ENCODE measurements at places on chromosomes 6 and 20.
A peak's percentile ranks its signal among the peaks of the same experiment; 100 is the strongest.

- DNase-seq = no peak
These were observed 18.8 kb downstream of the MAFB start for GRCh38 chr20:40670253-40670652.

DNA sequence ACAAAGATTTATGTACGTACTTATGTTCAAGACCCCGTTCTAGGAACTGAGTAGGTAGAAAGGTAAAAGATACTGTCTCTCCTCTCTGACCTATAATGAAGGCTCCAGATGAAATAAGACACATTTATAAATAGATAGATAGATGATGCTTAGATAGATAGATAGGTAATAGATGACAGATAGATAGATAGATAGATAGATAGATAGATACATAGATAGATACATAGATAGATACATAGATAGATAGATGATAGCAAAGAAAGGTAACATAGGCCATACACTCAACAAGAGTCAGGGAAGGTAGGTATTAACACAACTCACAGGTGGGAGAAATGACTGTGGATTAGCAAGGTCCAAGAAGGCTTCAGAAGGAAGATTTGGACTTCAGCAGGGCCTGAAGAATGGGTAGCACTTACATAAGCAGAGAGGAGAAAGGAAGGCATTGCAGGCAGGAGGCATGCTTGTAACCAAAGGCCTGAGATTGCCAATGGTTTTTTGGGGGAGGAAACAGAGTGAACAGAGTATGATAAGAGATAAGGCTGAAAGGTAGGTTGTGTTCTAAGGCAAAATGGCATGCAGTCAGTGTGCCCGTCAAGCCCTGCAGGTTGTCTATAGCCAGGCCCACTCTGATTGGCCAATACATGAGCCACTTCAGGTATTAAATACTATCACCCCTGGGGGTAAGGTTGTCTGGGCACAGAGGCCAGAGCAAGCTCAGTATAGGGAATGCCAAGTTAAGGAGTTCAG is 7.7 kb upstream of the MYB start:
- no peak for DNase-seq

GRCh38 chr20:33475381-33476152 is 14.3 kb upstream of the CBFA2T2 start:
- DNase-seq = no peak

- no peak for DNase-seq
These were observed 41.5 kb downstream of the MYB start for GRCh38 chr6:135222623-135223022.

GRCh38 chr6:28167926-28168325 is 26.2 kb downstream of the ZKSCAN8 start:
- no peak for DNase-seq

GRCh38 chr20:36319356-36320260 is 13.5 kb downstream of the DLGAP4 start:
- DNase-seq = no peak

DNA sequence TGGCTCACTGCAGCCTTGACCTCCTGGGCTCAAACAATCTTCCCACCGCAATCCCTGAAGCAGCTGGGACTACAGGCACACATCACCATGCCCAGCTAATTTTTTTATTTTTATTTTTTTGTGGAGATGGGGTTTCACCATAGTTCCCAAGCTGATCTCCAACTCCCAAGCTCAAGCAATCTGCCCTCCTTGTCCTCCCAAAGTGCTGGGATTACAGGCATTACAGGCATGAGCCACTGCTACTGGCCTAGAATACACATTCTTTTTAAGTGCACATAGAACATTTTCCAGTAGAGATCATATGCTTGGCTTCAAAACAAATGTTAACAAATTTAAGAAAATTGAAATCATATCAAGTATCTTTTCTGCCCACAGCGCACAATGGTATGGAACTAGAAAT is 176.8 kb upstream of the MARCKS start:
- DNase-seq = no peak

- peak; percentile 65 for DNase-seq
These were observed 34.5 kb downstream of the HLA-A start for GRCh38 chr6:29976588-29977424.

DNA sequence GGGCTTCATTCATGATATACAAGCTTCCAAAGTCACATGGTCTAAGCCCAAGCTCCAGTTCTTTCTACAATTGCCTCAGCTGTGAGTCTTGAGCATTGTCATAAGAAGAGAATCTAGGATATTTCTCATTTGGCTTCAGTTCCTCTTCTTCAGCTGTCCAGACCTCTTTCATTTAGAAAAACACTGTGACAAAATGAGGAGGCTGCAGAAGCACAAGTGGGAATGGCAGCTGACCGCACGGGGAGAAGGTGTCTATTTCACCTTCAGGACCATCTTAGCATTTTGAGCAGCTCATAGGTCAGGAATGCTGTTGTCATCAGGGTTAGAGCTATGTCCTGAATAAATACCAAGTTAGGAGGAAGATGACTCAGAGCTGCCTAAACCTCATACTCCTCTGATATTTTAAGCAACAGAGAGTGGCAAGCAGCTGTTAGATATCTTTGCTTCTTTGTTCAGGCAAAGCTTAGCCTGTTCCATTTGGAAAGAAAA is 390.1 kb upstream of the CITED2 start:
- DNase-seq = no peak

DNA sequence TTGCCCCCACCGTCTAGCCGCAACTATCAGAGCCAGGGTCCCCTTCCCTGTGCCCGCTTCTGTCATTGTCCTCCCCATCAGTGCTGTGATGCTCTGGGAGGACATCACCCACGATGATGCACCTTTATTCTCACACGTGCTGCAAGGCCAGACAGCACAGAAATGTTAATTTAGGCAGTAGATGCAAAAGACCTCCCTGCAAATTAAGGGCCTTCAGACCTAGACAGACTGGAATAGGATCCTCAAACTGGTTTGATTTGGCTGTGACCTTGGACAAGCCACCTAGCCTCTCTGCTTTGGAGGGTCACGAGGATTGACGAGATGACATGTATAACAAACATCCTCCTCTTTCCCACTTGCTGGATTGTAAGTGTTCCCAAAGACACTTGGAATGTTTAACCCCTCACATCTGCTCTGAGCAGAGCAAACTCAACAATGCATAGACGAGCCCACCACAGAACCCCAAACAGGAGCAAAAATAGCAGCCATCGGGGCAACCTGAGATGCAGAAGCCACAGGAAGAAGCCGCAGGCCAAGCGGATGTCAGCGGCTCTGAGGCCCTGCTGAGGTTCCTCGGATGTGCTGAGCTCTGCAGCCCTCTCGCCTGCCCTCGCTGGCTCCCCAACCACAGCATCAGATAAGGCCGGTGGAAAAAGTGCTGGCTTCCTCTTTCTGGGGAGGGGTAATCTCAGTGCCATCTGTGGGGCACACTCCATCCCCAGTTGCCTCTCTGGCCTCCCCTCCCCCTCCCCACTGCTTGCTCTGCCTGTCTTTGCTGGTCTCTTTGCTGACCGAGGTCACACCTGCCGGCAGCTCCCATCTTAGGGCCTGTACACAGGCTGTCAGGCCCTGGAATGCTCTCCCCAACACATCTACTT is 35.3 kb downstream of the TOX2 start:
- DNase-seq = peak; percentile 73

DNA sequence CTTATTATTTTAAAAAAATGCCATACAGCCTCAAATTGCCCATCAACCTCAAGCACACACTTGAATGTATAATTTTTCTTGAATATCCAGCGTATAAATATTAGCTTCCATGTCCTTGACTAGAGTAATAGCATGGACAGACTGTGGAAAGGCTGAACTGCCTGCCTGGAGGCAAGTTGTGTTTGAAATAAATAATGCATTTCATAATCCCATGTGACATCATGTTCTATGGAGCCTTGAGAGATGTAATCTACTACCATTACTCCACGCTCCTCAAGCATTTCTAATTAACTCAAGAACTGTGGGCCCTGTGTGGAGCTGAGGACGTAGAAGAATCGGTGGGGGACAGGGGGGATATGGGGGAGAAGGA is 94.2 kb downstream of the CDS2 start:
- no peak for DNase-seq

DNA sequence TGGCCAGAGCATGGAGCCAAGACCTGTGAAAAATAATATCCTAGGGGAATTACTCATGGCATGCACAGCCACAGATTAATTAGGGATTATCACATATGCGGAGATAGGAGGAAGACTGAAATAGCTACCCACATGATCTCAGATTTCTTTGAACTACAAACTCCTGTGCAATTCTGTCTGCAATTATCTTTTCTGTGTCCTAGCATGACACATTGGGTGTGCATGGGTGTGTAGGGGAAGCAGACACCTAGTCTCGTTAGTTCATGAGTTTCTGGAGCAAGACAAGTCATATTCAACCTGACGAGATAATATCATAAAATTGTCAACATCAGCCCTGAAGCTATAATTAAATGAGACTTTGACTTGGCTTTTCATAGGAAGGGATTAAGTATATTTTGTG is 3.6 kb upstream of the SLC17A4 start:
- DNase-seq = no peak

DNA sequence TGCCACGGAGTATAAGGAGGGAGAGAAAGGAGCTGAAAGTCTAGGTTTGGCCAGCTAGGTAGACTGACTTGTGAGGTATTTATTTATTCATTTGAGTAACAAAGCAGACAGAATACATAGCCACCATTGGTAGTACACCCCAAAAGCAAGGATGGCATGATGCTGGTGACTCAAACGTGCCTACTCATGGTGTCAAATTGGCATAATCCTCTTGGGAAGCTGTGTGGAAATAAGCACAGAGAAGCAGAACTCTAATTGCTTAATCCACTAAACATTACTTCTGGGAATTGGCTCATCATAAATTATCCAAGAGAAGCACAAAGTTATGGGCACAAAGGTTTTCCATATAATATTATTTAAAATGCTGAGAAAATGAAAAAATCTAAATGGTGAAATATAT is 2.5 kb downstream of the DEFB132 start:
- no peak for DNase-seq

GRCh38 chr6:155273431-155273830 is 9.6 kb downstream of the CLDN20 start:
- DNase-seq = no peak

DNA sequence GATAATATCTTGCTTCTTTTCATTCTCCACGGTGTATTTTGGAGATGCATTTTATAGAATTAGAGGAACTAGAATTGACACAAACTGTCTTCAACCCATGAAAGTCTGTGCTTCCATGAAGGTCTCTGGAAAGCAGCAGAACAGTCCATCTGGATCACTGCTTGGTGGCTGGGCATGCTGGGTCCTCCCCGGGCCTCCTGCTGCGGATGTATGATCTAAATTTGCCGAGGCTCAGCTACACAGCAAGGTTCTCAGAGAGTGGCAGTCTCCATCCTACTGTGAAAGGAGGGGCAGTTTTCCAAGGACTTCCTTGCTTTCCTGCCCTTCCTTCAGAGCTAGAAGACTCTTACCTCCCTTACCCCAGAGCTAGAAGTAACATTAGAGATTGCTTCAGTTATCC is 15.1 kb downstream of the PKIG start:
- DNase-seq = no peak

GRCh38 chr6:24740861-24741260 is 21.9 kb upstream of the C6orf62 start:
- DNase-seq = no peak

GRCh38 chr6:112257178-112257855 is 3.0 kb upstream of the LAMA4 start:
- DNase-seq = no peak

DNA sequence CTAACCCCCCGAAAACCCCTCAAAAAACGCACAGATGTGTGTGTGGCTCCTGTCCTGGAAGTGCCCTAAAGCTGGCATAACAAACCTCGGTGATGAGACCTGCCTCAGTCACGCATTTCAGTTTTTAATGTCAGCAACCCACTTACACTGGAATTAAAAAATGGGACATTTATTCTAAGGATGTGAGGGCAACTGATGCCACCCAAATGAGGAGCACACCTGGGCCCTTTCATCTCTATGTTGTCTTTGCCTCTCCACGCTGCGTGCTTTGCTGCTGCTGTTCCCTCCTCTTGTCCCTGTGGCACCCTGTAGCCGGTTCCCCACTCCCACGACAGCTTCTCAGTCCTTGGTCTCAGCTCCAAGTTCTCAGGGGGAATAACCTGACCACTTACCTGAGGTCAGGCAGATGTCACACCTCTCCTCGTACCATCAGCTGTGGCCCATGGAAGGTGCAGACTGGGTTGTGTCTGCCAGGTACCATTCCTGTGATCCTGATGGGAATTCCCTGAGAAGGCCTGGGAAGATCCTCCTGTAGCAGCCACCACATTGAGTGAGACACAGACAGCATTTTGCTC is 134.2 kb upstream of the THBS2 start:
- no peak for DNase-seq

- peak; percentile 93 for DNase-seq
These were observed 31.0 kb upstream of the EZR start for GRCh38 chr6:158849899-158850806.

GRCh38 chr6:111925296-111925695 is 52.0 kb upstream of the FYN start:
- DNase-seq = no peak

DNA sequence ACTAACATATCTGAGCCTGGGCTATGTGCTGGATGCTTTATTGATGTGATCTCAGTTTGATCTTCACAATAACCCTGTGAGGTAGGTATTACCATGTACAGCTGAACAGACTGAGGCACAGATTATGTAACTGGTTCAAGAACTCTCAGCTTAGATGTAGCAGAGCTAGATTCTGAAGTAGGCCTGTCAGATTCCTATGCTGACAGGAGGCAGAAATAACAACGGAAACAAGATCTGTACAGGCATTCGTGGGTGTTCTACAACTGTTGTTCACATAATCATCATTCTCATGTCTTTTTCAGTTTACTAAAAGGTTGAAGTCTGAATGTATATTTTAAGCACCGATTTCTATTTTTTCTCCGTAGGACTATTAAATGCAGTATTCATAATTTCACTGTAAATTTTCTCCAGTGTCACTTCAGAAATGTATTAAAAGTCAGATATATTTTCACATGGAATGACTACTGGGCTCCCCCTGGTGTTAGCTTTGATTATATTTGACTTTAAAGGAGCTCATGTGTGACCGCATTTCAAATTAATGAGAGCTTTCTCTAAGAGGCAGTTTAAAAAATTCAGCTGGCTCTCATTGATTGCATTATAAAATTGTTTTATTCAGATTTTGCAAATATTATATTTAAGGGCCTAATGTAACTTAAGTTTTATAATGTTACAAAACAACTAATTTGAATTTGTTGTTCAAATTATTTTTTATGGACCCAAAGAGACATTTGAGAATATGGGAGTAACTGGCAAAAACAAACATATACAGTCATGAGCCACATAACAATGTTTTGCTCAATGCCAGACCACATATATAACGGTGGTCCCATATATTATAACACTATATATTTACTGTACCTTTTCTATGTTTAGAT is 36.4 kb upstream of the SLC17A4 start:
- peak; percentile 12 for DNase-seq

GRCh38 chr20:23475395-23475794 is 15.5 kb upstream of the CST8 start:
- no peak for DNase-seq

- no peak for DNase-seq
These were observed 117.6 kb upstream of the ADGRF1 start for GRCh38 chr6:47159763-47160162.

- DNase-seq = no peak
These were observed 38.9 kb upstream of the SLC4A11 start for GRCh38 chr20:3277686-3278465.

- no peak for DNase-seq
These were observed 88.4 kb downstream of the RTN4IP1 start for GRCh38 chr6:106540907-106541306.

- no peak for DNase-seq
These were observed 278.7 kb upstream of the RNF217 start for GRCh38 chr6:124683507-124683906.

Data from CD4-positive, alpha-beta T cell treated with Interleukin-21 for 1 hour (primary cell).